ENCODE measurements at places on chromosomes 2 and 18. TPM values are rescaled to one million over a fixed set of nuclear protein-coding genes. Genes with fewer than 3 reads are reported as not detected.

GRCh38 chr2:67463810-67464209 is 66.7 kb downstream of the ETAA1 start:
- no peak for DNase-seq

Gene ASTL
- total RNA-seq = not detected

Gene DSG4
- total RNA-seq = not detected

DNA sequence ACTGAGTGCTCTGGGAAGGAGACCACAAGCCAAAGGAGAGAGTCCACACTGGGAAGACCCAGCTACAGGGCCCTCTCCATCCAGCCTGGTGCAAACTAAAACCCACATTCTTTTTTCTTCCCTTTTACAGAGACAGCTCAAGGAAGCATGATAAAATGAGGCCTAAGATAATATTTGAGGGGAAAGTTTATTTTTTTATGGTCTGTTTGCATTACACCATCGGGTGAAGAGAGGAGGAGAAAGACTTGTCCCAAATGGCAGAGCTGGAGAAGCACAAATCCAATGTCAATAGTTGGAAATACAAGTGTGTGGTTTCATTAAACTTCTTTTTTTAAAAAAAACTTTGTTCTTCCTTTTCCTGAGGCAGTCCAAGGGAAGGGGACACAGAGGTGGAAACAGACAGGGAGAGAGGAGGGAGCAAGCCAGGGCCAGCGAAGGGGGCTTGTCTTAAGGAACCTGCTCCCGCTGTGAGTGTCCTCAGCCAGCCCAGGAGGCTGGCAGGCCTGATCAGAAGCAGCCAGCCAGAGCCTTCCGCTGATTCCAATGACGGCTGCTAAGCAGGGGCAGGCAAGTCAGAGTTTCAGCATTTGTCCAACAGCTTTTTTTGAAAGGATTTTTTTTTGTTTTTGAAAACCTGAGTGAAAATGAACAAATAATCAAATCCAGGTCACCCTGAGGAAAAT is 203.8 kb upstream of the SIX2 start:
- no peak for DNase-seq

GRCh38 chr2:205925373-205926337 is 160.3 kb downstream of the INO80D start:
- peak; percentile 76 for DNase-seq

DNA sequence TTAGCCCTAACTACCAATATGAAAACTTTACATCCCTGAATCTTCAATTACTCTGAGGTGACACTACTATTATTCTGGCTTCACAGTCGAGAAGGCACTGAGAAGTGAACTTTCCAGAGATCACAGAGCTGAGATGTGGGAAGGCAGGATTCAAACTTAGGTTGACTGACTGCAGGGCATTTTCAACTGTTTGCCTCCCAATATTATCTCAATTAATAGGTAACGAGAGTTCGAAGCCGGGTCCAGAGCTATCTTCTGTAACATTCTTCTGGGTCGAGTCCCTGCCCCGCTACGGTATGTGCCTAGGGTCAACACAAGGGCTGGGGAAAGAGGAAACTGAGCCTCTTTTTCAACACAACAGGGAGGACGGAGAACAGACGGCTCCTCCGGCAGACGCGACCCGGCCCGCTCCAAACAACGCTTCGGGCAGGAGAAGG is 740 bp downstream of the CHMP3 start:
- no peak for DNase-seq

Gene ZSWIM2
- total RNA-seq = not detected

DNA sequence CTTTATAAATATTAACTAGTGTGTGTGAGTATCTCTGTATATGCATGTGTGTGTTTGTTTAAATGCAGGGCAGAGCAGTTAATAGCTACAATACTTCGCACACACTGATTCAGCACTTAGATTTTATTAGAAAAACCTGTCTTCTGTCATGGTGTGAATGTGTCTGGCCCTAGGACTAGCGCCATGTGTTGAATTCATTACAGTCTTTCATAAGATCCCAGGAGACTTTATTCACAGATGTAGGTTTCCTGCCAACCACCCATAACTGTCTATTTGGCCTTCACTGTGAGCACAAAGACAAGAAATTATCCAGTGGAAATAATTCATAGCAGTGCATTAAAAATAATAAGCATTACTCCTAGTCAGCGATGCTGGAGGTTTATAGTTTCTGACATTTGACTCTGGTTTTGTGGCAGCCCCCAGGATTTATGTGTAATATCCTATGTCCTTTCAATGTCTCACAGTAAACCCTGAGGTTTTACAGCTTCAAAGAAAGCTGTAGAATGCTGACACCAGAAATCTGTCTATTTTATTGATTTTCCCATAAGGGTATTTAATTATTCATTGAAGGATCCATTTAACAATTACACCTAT is 93.9 kb downstream of the ZNF804A start:
- DNase-seq = no peak

- DNase-seq = no peak
Measured at GRCh38 chr2:169087757-169088379, 18.5 kb downstream of the DHRS9 start.

Gene FOXD4L1
- not detected for total RNA-seq

DNA sequence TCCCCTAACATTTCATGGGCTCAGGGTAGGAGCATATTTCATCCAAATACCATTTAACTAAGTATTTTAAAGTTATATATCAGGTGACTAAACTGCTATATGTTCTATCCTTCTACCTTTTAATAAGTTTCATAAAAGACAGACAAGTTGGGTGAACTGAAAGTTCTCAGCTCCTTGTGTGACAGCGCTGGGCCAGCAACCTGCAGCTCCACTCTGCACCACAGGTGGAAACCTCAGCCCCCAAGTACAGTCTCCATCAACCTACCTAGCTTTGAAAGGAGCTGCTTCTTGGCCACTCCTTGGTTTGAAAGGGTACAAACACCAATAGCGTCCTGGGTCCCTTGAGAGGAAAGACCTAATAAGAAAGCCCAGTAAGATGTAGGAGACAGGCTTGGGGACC is 177.9 kb downstream of the PDE1A start:
- no peak for DNase-seq

Gene PMAIP1
- not detected for total RNA-seq

DNA sequence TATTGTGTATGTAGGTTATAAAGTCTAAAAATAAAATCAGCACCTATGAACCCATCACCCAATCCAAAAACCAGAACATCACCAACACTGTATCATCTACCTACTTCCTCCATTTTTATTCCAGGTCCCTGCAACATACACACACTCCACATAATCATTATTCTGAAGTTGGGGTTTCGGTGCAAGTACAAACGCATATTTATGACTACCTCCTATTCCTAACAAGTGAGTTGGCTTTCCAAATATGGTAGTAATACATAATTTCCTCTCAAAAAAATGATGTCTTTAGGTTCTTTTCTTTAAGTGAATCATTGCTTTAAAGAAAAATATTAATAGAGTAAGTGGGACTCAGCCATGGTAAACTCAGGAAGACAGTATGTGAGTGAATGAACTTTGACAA is 3.3 kb downstream of the ACVR1 start:
- no peak for DNase-seq

Gene CAPN14
- total RNA-seq = 0.10 TPM

DNA sequence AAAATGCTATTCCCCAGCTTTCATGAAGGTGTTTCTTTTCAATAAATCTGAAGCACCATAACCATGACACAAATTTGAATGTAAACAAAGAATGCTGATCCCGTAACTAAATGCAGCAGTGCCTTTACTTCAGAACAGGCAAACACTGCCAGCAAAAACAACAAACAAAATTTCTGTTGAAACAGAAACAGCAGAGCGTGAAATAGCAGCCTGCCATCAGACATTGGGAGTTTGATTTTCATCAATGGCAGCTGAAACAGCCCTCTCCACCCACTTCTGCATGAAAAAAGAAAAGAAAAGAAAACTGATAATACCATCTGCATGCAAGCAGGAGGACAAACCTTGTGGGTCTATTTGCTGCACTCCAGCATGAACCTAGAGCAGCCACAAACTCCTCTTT is 128.3 kb downstream of the CDH2 start:
- DNase-seq = no peak

DNA sequence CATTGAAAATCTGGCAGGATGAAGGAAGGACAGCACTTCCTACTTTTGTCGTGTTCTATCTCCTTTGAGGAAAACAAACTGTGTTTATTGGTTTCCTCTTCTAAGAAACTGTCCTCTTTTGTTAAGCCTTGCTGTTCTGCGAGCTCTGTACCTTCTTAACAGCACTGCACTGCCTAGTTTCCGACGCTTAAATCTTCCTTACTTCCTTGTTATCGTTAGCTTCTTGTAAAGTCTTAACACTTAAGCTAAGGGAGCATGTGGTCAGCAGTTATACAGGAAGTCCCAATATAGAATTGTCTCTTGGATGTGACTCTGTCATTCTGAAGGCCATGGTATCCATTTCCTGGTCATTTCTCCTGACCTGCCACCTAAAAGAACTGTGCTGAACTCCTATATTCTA is 552.8 kb upstream of the NRP2 start:
- no peak for DNase-seq

DNA sequence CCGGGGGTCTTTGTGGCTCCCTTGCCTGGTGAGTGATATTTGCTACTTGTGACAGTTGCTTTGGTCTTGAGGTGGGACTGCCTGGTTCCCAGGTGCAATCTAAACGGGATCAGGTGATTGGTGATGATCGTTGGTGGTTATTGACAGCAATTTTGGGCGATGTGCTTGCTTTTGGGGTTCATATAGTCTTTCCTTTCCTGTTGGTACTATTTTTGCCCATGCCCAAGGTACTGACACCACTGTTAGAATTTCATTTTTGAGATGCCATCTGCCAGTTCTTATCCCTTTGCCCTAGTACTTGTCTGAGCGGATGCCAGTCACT is 573 bp downstream of the WDR7 start:
- no peak for DNase-seq

DNA sequence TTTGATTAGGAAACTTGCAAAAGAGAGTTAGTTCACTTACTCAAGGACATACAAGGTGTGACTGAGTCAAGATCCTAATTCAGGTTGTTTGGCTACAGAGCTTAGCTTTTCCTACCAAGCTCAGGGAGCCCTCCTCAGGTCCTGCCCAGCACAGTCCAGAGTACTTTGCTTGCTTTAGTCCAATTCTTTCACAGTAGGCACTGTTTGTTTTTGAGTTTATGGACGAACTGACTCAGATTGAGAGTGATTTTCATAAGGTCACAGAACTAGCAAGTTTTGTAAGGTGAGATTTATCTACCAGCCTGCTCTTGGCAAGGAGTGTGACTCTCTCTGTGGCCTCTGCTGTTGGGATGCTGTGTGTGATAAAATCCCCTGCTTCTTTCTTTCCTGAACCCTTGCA is 310.5 kb downstream of the PTPRM start:
- DNase-seq = no peak

Gene TCF23
- total RNA-seq = 0.06 TPM

GRCh38 chr2:47346107-47346506 is 56.8 kb upstream of the MSH2 start:
- no peak for DNase-seq

DNA sequence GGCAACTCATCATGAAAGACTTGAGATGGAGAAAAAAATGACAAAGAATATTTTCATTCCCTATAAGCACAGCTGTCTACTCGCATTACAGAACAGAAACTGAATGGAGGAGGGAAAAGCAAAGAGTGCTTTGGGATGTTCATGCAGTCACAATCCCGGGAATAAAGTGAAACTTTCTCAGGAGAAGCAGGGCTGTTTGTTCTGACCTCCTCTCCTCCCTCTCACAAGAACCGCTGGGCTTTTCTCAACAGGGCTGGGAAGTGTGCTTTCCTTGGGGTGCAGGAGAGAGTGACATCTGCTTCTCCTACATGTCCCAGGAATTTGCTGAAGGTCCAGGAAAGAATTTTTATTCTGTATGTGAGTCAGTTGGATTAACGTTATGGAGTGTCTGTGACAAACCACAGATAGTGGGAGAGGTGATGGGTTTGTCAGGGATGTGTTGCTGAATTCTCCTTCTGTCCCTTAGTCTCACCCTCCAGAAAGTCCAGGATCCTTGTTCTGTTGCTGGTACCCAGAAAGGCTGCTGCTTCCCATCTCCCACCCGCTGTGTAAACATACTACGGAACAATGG is 125.6 kb downstream of the HRH4 start:
- no peak for DNase-seq

DNA sequence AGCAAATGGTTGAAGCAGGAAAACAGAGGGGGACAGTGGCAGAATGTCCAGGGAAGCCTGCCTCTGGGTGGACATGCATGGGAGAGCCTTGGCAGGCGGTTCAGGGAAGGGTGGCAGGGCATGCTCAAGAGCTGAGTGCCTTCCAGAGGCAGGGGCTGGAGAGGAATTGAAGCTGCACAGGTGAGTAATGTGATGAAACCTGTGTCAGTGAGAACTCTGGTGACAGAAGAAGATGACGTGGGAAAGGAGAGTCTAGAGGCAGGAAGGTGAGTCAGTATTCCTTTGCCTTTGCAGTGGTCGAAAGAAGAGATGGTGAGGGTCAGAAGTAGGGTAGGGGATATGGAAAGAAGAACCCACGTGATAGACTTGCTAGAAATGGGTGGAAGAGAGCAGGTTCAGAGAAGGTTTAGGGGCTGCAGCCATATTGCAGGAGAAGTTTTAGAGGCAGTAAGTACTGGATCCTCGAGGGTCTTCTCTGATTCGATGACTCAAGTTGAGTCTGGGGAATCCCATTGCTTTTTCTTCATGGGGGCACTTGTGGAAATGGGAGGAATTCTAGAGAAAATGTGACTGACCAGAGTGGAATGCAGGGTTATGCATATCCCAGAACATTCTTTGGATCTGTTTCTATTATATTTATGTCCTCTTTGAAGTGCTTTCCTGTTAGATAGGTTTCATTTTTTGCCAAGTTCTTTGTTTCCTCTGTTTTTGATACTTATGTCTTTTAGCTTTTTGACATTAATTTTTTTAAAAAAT is 37.4 kb downstream of the TMEM87B start:
- DNase-seq = no peak

Gene C2orf66
- total RNA-seq = not detected

Measured in adrenal gland (tissue), 19 donors.